ENCODE measurements at places on chromosomes 11 and 22. TPM values are rescaled to one million over a fixed set of nuclear protein-coding genes. Genes with fewer than 3 reads are reported as not detected.

CEND1 gene
- 0.89 TPM for total RNA-seq

LINC01488 gene
- not detected for total RNA-seq

SNX32 gene
- total RNA-seq: 4.2 TPM

CRYBB1 gene
- total RNA-seq: 4.6 TPM

GRCh38 chr22:17829695-17830042, 55.4 kb upstream of the BID start:
- no peak for DNase-seq

- DNase-seq: no peak
These were observed 88.8 kb downstream of the CTTN start for GRCh38 chr11:70487160-70487559.

- DNase-seq: no peak
These were observed 3.2 kb downstream of the TPST2 start for GRCh38 chr22:26586556-26587325.

DNA sequence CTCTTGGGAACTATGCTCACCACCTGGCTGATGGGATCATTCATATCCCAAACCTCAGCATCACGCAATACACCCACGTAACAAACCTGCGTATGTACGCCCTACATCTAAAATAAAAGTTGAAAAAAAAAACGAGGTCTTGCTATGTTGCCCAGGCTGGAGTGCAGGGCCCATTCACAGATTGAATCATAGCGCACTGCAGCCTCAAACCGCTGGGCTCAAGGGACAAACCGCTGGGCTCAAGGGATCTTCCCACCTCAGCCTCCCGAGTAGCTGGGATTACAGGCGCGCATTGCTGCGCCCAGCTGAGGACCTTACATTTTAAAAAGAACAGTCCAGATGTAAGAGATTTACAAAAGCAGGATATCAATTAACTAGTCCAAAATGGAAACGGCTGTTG, 41.9 kb upstream of the EMID1 start:
- DNase-seq: no peak
